ENCODE measurements at places on chromosomes 4 and X.

- no peak for DNase-seq
Measured at GRCh38 chr4:36775544-36775943, 469.0 kb upstream of the NWD2 start.

DNA sequence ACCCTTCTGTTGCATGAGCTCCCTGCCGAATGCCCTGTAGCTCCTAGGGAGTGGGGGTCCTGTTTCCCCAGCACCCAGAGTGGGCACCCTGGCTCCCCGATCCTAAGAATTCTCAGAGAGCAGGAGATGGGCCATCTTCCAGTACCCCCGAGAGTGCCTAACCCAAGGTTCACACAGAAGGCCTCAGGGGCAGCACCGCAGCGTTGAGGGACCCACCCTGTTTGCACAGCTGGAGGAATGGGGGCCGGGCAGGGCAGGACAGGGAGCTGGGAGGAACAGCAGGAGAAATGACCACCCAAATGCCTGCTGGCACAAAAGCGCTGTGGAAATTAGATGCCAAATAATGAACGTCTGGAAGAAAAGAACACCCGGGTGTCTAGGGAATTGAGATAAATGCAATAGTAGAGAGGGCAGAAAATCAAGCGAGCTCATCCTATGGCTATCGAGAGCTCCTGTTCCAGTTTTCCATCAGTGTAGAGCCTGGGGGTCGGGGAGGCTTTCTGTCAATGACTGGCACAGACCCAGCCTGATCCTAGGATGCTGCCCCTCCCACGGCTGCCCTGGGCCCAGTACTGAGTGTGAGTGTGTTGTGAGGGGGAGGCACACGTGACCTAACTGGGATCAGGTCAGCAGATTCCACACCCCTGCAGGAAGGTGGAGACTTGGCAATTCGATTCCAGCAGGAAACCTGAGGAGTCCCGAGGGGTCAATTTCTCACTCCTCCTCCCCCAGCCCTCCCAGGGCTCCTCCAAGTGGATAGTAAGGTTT lies 25.7 kb downstream of the SEPTIN6 start:
- DNase-seq = no peak

DNA sequence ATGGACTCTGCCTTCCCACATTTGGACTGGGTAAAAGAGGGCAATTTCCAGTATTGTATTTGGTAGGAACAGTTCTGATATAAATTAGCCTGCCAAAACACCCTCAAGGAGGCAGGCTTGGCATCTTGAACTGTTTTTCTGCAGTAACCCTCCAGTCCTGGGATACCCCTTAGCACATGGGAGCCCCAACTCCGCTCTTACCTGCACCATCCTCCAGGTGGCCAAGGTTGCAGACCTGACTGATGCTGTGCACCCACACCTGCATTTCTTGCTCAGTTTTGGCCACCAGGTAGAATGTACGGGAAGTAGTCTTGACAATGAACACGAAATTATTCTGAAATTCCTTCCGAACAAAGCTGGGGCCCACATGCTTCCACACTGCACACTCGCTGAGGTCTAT lies 35.1 kb downstream of the GAB3 start:
- DNase-seq = no peak

DNA sequence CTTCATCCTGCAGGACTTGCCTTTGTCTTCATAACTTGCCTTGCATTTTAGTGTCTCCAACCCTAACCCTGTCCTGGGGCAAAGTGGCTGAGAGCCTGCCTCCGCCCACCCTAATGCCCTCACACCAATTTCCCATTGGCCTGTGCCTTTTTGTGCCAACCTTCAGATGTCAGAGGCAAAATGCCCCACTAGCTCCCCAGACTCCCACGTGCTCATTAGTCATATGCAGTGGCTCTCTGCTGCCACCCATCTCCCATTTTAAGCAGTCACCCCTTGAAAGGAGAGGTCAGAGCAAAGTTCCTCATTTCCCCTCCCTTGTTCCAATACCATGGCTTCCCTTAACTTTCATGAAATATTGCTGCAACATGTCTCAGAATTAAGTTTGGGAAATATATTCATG lies 74.8 kb upstream of the PASD1 start:
- DNase-seq = peak; percentile 60

DNA sequence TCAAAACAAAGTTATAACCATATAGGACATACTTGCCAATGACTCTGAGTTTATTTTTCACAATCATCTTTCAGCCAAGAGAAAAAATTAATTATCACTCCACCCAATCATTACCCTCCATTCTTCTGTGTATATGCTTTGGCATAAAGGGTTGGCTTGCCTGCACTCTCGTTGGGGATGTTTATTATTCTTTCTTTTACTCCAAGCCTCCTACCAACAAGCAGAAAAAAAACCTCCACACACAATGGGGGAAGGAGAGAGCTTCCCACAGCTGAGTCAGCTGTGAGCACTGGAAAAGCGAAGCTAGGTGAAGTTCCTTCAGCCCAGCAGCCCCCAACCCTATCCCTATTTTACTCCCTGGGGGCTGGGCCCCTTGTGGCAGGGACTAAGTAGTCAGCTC lies 1.5 kb downstream of the OPHN1 start:
- no peak for DNase-seq

DNA sequence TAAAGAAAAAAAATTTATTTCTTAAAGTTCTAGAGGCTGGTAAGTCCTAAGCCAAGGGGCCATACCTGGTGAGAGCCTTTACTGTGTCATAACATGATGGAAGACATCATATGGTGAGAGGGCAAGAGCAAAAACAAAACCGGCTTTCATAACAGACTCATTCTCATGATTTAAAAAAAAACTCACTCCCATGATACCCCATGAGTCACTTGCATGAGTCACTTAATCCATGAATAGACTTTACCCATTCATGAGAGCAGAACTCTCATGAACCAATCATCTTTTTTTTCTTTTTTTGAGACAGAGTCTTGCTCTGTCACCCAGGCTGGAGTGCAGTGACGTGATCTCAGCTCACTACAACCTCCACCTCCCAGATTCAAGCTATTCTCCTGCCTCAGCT lies 369.7 kb upstream of the DIAPH2 start:
- no peak for DNase-seq

GRCh38 chr4:129232589-129233337 lies 136.8 kb downstream of the C4orf33 start:
- DNase-seq = no peak

- peak; percentile 88 for DNase-seq
Measured at GRCh38 chrX:46561824-46562657, 11.5 kb upstream of the CHST7 start.

- DNase-seq = no peak
Measured at GRCh38 chr4:46979726-46980125, 13.7 kb downstream of the GABRA4 start.

DNA sequence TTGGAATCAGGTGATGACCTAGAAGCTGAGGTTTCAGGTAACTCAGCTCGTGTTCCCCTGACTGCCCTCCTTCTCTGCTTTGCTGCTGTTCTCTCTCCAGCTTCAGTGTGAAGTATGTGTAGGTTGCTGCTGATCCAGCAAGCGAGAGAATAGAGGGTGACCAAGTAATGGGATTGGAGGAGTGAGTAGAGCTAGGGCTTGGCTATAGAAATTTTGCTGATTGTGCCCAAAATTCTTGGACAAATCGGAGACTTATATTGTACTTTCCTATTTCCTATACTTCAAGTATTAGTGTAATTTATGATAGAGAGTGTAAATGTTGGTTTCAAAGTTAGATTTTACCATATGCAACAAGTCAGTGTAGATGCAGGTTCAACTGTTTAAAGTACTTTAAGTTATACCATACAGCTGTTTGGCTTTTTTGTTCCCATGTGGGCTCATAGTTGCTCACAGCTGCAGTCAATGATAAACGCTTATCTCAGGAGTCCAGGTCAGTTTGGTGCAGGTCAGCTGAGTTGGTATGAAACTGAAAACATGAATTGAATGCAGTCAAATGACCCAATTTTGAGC lies 48.0 kb downstream of the RAPGEF2 start:
- DNase-seq = peak; percentile 94

DNA sequence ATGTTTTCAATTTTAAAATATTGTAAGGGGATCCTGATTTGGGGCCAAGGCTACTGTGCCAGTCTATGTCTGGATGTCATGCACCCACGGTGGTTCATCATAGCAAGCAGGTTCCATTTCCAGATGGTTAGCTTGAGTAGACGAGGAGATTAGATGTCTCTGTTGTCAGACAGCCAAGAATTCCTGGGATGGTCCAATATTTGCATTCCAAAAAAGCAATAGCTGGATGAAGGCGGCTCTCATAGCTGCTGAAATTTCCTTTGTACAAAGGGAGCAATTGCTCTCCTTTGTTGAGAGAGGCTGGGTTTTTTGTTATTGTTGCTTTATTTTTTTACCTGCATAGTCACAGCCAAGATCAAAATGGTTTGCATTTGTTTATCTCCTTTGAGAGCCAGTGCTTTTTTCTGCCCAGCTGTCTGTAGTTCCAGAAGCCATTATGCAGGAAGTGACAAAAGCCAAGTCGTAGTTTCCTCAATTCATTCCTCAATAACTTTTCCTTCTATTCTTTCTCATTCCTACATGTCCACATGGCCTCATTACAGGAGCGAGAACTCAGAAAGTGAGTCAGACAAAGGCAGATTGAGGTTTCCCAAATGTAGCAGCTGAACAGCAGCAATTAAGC lies 107.9 kb downstream of the MMRN1 start:
- no peak for DNase-seq

GRCh38 chrX:87621697-87622096 lies 104.1 kb downstream of the KLHL4 start:
- no peak for DNase-seq

DNA sequence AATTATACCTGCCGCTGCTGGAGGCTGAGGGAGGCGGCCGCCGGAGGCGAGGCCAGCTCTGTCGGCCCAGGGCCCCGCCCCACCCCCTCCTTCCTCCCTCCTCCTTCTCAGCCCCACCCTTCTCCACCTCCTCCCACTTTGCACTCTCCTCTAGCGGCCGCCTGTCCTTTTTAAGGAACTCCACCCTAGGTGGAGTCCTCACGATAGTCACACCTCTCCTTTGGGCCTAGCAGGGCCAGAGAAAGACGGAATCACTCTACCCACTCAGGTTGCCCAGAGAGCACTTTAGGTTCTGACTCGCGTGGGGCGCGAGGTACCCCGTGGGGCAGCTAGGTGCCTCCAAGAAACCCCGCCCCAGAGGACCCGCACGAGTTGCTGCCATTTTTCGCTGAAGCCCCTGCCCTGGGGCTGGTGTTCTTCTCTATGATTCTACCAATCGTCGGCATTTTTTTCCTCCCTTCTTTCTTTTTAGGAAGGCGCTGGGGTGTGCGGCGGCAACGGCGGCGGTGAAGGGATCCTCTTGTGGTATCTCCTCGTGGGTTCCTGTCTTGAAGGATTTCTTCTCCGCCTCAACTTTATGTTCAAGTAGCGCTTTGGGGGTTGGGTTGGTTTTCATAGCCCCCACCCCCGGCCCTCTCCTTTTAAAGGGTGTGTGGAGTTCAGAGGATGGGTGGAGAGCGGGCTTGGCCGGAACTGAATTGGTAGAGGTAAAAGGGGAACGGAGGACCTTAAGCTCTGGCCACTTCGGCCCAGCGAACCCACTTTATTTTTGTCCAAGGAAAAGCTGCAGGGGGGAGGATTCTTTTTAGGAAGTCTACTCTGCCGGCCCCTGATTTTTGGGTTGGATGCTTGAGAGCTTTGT lies at the start of gene KLF8:
Gene KLF8, plus strand, starts transcription at position 136 of the 862 bp plus-strand sequence. CDS start 979 bp downstream, outside the sequence.
- DNase-seq = peak; percentile 79

GRCh38 chr4:1460967-1461868 lies 55.0 kb upstream of the NKX1-1 start:
- DNase-seq = no peak

DNA sequence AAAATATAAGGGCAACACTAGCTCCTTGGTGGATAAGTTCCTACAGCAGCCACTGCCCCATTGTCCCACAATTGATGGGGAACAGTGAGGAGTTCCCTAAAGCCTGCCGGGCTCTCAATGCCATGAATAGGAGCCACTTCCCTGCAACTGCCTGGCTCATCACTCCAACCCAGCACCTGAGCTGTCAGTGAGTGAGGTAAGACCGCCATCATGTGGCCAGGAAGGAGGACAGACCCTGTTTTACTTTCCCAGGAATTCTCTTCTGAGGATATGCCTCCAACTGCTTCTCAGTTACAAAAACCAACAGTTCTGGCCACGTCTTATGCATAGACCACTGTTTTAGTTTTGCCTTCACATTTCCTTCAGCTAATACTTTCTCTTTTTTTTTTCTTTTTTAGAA lies 45.5 kb downstream of the SRPX start:
- peak; percentile 8 for DNase-seq

- DNase-seq = no peak
Measured at GRCh38 chr4:7652906-7653305, 218.2 kb upstream of the PSAPL1 start.

DNA sequence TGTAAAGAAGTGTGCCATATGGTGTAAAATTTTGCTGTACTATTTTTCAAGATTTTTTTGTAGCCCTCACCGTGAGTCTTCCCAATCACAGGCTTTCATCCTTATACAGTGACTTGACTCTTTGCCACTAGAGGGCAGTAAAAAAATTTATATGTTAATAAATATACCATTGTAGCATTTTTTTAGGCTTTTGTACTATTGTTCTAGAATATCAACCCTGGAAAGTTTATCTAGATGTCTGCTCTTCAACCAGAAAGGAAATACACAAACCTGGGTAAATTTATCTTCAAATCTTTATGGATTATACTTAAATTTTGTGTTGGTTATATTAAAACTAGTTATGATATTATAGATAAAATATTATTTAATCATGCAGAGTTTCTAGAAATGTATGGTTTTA lies 235.3 kb downstream of the TENM3 start:
- DNase-seq = peak; percentile 84

DNA sequence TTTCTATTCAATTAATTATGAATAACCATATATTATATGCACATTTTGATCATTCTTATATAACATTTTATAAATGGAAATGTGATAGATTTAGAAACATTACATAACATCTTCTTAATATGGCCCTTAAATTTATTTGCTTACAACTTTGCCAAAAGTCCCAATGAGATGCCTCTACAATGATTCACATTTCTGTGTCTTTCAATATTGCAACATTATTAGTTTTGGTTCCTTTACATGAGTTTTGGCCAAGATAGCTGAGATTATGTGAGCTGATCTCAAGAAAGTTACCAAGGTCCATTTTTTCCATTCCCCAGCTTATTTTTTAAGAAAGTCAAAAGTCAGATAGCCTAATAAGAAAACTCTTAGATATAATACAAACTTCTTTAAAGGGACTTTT lies 361.2 kb downstream of the PCDH7 start:
- DNase-seq = no peak

DNA sequence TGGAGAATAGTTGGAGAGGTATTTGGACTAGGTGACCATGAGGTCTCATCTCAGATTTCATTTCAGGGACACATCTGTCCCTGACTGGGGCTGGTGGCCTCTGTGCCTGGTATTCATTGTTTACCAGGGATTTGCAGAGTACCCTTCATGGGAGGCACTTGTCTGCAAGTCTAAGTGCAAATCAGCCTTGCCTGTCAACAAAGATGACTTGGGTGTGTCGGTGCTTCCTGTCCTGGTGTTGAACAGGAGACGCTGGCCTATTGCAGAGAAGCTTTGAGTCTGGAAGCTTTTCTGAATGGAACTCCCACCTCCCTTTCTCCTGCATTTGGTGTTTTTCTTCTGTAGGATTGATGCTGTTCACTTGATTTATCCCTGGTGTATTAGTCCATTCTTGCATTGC lies 104.1 kb downstream of the TNIP2 start:
- no peak for DNase-seq
